Left renal pelvis (tissue), 4 donors: ENCODE measurements at places on chromosomes 6 and 20. TPM values are rescaled to one million over a fixed set of nuclear protein-coding genes. Genes with fewer than 3 reads are reported as not detected.

SS18L1 gene
- polyA plus RNA-seq: 17.6 TPM

C20orf141 gene
- not detected for polyA plus RNA-seq

TAP1 gene
- 11.0 TPM for polyA plus RNA-seq

RRAGD gene
- 33.0 TPM for polyA plus RNA-seq

HS3ST5 gene
- 1.0 TPM for polyA plus RNA-seq

WFDC5 gene
- not detected for polyA plus RNA-seq

TSHZ2 gene
- 23.4 TPM for polyA plus RNA-seq

ADGRF5 gene
- polyA plus RNA-seq: 24.7 TPM

ELOVL2 gene
- 10.1 TPM for polyA plus RNA-seq

ADGB gene
- 0.56 TPM for polyA plus RNA-seq

ANKRD6 gene
- 28.0 TPM for polyA plus RNA-seq

CLPSL2 gene
- not detected for polyA plus RNA-seq

RAD21L1 gene
- polyA plus RNA-seq: not detected
